ENCODE measurements at places on chromosomes 5 and 9.

DNA sequence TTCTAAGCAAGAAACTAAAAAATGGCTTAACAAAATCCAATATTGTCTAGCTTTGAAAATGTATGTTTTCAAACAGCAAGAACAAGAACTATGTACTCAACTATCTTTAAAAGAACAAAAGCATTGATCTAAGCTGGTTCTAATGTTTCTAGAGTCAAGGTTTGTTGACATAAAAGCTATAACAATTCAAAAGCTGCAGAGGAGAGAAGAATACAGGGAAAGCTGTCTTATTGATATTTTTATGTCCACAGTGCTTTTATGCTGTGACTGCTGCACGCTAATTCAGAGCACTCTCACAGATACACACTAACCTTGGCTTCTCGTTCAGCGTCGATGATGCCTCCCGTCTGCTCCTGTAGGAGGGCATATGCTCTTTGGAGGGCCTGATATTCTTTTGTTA, 129.5 kb upstream of the DPYSL3 start:
- no peak for DNase-seq

DNA sequence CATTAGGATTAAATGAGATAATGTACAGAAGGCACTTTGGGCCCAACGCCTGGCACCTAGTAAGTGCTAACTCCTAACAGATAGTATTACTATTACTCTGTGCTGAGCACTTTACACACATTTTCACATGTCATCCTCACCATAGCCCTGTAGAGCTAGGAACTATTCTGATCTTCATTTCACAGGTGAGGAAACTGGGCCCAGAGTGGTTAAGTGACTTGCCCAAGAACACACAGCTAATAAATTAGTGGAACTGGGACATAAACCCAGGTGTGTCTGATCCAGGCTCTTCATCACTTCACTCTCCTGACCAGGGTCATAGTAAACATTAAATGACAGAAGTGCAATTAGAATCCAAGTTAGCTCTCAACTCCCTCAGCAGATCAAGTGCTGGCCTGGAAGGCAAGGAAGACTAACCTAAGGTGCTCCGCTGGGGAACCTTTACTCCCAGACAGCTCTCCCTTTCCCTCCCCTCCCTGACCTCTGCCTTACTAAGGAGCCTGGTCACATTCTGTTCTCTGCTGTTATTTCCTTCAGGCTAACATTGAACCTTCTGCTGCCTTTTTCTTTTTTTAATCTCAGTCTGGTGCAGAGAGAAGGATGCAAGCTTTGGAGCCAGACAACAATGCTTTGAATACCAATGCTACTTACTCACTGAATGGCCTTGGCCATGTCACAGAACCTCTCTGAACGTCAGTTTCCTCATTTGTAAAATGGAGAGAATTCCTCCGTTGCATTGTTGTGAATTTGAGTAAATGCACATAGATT, 4.1 kb upstream of the ADRA1B start:
- no peak for DNase-seq

DNA sequence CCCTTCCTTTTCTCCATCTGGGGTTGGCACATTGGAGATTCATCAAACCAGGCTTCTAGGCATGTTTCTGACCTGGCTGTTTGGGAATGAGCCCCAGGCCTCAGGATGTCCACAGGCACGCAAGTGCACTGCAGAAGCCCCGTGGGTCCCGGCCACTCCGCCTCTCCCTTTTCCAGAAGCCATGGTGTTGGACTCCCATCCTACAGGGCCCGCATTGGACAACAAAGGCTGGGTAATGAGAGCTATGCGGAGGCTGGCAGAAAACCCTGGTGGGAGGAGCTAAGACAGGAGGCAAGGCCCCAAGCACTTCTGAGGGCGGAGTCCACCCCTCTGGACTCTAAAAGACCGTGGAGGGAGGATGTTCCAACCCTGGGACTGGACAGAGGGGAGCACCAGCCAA, 160.6 kb downstream of the OLFM1 start:
- no peak for DNase-seq

- DNase-seq: no peak
These were observed 13.8 kb downstream of the SGTB start for GRCh38 chr5:65708145-65708544.

DNA sequence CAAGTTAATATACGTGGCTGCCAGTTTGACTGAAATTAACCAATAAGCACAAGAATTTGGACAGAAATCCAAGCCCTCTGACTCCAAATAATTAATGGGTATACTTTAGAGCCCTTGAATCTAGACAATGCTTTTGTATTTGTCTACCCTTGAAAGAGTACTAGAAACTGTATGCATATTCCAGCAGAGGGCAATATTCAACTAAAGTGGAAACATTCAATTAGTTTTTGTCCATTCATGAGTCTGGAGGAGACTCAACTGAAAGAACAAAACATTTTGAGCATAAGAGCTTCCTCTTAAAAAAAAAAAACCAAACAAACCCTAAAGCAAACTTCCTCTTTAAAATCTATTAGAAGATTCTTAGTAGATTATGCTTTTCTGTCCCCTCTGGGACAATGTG, 157.8 kb downstream of the ARHGEF28 start:
- no peak for DNase-seq

DNA sequence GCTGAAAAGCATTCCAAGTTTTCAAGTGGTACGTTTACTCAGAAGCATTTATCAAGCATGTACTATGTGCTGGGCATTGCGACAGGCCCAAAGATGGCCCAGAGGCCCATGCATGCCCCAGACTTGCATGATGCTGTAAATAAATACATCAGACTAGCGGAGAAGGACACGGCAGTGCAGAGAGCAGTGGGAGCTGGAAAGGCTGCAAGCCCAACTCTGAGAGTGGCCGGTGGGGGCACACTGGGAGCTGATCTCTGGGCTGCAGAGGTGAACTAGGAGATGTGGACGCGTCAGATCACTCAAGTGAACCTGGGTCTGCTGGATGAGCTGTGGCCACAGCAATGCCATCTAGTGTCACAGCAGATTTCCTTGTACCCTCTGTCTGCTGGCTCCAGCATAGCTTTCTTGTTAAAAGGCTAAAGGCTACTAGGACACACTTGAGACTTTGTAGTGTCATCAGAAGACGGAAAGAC, 246.9 kb downstream of the FANCC start:
- DNase-seq: no peak

DNA sequence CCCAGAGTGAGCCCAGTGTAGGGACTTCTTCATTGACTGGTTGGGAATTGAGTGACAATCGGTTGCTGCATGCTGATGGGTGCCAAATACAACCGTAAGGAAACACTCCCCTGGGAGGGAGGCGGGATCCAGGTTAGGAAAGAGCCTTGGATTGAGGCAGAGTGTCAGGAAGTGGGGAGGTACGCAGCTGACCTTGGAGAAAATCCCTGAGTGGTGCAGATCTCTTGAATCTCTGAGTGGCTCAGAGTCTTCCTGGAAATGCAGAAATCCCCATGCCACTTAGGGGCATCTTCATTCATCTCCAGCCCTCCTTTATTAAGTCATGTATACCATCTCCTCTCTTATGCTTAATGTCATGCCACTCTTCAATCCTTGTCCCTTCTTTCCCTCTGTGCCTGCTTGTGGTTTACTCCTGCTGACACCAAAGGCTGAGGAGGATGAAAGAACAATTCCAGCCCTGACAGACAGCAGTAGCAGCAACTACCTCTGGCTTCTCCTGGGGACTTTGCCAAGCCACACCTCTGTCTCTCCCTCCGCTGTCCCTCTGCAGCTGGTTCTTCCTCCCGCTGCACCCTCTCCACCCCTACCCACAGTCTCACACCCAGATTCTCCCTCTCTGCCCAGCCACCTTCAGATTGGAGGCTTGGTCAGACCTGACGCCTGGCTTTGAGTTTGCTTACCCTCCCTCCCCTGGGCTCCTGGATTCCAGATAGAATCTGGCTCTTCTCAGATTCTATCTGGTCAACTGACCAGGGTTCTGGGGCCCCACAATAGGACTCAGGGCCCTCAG, 14.1 kb upstream of the LCP2 start:
- no peak for DNase-seq

GRCh38 chr5:145237843-145238242, 597.3 kb downstream of the PRELID2 start:
- DNase-seq: no peak

DNA sequence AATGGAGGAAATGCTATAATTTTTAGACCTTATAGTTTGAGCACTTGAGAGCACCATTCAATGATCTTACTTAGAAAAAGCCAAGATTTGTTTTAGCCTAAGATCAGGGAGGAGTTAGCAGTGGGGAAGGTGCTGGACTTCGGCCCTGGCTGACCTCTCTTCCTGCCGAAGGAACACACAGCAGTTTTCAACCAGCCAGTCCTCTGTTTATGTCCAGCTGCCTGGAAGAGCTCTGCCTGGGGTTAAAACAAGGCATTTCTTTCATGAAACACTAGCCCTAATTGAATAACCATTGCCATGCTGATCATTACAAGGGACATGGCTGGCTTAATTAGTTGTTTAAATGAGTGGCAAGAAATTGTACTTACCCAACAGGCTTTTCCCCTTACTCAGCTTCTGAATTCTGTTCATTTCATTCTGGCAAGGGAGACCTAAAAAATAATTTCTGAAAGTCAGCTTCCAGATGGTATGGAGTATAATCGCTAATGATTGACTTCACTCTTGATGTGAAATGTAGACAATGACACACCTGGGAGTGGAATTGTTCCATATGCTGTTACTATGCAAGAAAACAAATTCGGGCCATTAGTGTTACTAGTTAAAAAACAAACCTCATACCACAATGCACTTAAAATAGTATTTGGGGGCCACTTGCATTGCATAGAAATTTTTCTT, 514.2 kb downstream of the SPOCK1 start:
- no peak for DNase-seq

GRCh38 chr5:84292000-84292642, 92.6 kb downstream of the EDIL3 start:
- no peak for DNase-seq

- DNase-seq: no peak
These were observed 60.0 kb upstream of the CARTPT start for GRCh38 chr5:71658916-71659662.

- DNase-seq: no peak
These were observed 784 bp upstream of the MSANTD3 start for GRCh38 chr9:100426189-100426529.

DNA sequence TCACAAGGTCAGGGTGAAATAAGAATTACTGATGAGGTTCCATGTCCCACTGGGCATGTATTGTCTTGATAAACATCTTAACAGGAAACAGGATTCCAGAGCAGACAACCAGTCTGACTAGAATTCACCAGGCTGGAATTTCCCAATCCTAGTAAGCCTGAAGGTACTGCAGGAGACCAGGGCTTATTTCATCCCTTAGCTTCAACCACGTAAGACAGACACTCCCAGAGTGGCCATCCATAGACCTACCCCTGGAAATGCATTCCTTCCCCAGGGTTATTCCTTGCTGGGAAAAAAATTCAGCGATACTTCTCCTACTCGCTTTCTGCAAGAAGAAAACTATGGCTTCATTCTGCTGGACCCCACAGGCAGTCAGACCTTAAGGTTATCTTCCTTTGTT, 785.4 kb downstream of the NR2F1-AS1 start:
- no peak for DNase-seq

DNA sequence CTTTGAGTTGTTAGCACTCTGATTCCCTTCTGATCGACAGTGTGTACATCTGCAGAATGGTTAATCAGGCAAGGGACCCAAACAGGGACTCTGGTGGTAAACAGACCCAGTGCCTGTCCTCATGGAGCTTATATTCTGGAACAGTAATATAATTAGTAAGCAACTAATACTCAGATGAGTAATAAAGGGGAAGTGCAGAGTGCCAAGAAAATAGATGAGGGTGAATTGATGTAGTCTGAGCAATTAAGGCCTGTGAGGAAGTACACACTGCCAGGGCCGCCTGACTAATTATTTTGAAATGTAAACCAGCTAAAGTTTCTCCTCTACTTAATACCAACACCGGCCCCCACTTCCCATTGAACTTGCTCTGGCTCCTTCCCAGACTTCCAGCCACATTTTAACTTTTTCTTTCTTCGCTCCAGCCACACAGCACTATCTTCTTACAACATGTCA, 4.2 kb downstream of the DHX29 start:
- no peak for DNase-seq

DNA sequence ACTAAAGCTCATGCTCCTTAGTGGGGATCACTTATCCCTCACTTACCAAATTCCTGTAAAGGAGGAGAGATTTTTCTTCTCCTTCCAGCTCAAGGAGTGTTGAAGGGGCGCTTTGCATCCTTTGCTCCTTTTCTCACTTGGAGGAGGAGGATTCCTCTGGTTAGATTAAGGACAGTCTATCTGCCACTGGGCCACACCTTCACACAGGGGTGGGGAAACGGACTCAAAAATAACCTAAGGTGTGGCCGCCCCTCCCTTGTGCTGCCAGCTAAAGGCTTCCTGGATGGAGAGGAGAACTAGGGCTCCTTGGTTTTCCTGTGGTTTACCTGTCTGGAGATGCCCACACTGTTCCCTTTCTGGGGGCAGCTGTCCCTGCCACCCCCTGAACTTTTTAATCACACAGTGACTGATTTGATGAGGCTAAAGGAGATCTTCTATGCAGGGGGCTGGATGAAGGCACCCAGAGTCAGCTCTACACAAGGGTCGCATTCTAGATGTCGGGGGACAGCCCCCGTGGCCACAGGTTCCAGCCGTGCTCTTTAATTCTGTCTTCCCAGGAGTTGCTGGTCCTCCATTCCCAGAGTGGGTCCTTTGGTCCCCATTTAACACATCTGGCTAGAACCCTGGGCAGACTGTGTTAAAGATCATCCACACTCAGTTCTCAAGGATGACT, 14.4 kb downstream of the GLRX start:
- DNase-seq: no peak

Measured in CD4-positive, alpha-beta T cell treated with Interleukin-2 at 100 ng/mL for 4 hours (primary cell).